ENCODE measurements at places on chromosomes 3 and 15.

DNA sequence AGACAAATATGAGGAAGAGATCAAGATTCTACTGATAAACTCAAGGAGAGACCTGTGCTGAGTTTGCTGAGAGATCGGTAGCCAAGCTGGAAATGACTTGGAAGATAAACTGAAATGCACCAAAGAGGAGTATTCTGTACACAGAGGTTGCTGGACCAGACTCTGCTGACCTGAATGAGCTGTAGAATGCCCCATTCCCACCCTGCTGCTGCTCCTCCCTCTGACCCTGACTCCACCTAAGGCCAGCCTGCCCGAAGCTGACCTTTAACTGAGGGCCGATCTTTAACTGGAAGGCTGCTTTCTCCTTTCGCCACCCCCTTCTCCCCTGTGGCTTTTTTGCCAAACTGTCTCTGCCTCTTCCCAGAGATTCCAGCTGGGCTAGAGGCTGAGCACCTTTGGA is 34.6 kb downstream of the CDIN1 start:
- DNase-seq: no peak

GRCh38 chr15:85788771-85789495 is 5.8 kb downstream of the KLHL25 start:
- DNase-seq: no peak

- DNase-seq: no peak
Observed at GRCh38 chr3:187919544-187919943, 174.3 kb upstream of the BCL6 start.

GRCh38 chr3:161014843-161015749 is 90.1 kb downstream of the B3GALNT1 start:
- no peak for DNase-seq

DNA sequence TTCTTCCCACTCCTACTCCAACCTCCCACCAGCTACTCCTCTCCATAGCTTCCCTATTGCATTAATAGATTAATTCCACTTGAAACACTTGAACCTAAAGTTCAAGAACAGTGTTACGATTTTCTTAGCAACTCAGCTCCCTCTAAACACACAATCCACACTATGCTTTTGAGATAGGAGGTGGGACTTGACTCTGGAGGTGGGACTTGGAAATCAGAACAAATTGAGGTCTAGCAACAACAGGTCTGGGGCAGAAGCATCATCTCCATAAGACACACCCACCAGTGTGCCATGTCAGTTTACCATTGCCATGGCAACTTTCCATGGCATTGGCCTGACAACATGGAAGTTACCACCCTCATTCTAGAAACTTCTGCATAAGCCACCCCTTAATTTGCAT is 336.5 kb upstream of the ALCAM start:
- DNase-seq: no peak

DNA sequence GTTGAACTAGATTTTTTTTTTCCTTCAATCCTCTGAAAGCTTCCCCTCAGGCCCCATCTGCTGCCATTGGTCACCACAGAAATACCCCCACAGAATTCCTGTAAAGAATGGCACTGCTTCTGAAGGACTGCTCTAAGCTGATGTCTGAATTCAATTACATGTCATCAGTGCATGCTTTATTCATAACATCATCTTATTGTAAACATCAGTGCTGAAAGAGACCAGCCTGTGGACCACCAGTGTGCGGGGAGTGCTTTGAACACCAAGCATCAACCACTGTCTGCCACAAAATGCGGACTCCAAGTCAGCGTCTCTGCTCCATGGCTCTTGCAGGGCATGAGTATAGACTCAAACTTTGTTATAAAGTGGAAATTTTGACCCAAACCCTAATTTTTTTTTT is 11.6 kb downstream of the PHLDB2 start:
- DNase-seq: no peak

GRCh38 chr15:91461377-91461776 is 361.3 kb downstream of the SV2B start:
- peak; percentile 8 for DNase-seq

GRCh38 chr3:118793176-118793575 is 241.5 kb downstream of the IGSF11 start:
- no peak for DNase-seq

- peak; percentile 33 for DNase-seq
Observed at GRCh38 chr15:100602823-100603393, 519 bp downstream of the ASB7 start.

- no peak for DNase-seq
Observed at GRCh38 chr3:12472796-12473195, 11.5 kb upstream of the TSEN2 start.

DNA sequence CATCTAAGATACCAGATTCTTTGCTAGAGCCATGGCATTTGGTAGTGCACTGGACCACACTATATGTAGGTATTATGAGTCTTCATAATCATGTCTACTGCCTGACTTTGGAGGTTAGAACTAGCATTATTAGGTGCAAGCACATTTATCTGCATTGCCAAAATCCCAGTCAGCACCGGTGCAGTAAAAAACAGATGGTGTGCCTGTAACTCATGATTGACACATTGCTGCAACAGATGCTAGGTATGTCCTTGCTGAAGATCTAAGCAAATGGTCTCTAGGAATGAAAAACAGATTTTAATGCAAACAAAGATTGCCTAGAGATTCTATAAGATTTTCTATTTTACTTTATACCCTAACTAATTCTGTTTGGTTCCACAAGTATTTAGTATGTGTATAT is 47.7 kb downstream of the MYO5A start:
- DNase-seq: no peak

DNA sequence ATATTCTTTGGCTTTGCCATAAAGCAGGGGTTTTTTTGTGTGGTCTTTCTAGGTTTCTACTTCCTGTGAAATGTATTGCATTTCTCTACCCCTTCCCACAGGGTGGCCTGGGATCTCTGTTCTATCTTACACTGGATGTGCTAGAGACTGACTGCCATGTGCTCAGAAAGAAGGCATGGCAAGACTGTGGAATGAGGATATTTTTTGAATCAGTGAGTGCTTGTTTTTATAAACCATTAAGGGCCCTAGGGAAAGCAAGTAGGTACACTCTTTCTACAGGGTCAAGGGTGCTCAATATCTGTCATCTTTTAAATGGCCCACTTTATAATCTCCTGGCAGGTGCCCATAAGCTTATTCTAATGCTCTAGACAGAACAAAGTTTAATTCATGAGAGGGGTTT is 730 bp downstream of the FETUB start:
- DNase-seq: no peak

GRCh38 chr3:10764259-10765051 is 51.6 kb upstream of the SLC6A11 start:
- DNase-seq: no peak

- DNase-seq: no peak
Observed at GRCh38 chr3:140754936-140755335, 77.1 kb downstream of the TRIM42 start.

GRCh38 chr3:194374935-194375334 is 5.4 kb upstream of the LRRC15 start:
- DNase-seq: no peak
